ENCODE measurements at places on chromosomes 3 and 15.

DNA sequence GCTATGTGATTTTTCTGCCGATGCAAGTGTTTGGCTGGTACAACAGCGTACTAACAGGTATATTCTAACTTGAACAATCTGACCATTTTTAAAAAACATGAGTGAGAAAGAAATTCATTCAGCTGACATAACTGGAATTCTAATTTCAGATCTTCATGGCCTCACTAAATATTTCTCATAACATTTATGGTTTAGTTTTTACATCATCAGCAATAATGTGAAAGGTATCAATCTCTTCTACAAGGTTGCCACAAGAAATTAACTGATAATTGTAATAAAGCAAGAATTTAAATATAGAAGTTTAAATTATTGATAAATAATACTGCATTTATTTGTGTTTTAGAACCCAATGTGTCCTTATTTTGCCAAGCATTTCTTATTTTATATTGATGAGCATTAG, 5.2 kb upstream of the C3orf80 start:
- DNase-seq, result no peak

DNA sequence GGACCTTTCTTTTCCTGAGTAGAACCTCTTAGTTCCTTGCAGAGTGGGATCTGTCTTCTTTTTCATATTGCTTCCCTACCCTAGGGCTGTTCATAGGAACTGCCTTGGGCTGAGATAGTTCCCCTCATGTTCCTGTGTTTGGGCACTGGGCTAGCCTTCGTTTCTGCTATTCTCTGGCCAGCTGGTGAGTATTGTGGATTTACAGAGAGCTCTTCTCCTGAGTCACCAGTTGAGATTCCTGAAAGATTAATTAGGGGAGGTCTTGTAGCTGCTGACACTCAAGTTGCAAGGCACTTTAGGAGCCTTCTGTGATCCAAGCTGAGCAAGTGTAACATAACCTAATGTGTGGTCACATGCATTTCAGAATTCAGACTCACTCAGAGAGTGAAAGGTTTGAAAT, 30.7 kb downstream of the CHD2 start:
- DNase-seq, result no peak

DNA sequence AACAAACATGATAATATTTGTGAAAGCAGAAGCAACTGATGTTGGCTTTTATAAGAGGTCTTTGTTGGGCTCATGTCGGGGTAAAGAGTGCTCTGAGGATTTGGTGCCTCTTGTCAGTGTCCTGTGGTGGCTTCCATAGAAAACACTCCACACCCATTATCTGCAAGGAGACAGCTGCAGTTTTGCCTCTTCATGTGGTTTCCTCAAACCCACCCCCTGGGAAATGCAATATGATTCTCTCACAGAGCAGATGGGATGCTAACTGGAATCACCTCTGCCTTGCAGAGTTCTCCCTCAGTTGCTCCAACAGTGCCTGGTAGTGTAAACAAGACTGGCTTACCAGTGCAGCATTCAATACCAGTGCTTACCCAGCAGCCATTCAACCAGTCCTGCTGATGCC, 771.4 kb upstream of the CFAP20DC start:
- DNase-seq, result no peak

DNA sequence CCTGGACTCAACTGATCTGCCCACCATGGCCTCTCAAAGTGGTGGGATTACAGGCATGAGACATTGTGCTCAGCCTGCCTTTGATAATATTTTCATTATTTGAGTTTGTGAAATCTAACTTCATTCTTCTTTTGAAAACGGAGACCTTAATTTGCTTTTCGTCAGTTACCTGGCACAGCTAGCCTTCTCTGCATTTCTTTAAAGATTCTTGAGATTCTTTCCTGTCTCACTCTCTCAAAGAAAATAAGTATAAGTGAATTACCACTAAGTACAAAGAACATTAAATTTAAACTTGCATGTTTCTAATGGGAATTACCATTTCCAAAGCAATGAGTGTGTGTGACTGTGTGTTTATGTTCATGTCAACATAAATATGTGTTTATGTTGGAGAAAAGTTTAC, 187.9 kb downstream of the NFKBIZ start:
- no peak for DNase-seq

GRCh38 chr3:9768141-9768775, 1.5 kb downstream of the CAMK1 start:
- no peak for DNase-seq

GRCh38 chr3:117734496-117734895, 1024.9 kb downstream of the TUSC7 start:
- DNase-seq, result no peak

GRCh38 chr3:81968658-81969057, 207.2 kb upstream of the GBE1 start:
- DNase-seq, result no peak

- DNase-seq, result no peak
Measured at GRCh38 chr15:38229705-38230310, 22.8 kb upstream of the SPRED1 start.

DNA sequence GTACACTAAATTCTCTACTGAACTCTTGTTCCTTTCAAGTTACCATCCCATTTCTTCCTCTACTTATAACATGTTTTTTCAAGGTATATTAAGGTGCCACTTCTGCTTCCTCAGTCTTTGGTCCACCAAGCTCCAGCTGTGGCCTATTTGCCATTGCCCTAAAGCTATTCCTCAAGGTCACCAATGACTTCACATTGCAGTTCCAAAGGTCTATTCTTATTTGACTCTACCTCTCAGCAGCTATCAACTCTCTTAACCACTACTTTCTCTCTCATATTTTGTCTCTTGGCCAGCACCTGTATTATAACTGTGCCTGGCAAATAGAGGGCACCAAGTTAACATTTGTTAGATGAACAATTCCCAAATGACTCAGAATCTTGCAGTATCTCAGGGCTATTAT, 354.7 kb downstream of the PLCL2 start:
- DNase-seq, result no peak

GRCh38 chr15:71649894-71650293, 160.5 kb upstream of the NR2E3 start:
- DNase-seq, result no peak

DNA sequence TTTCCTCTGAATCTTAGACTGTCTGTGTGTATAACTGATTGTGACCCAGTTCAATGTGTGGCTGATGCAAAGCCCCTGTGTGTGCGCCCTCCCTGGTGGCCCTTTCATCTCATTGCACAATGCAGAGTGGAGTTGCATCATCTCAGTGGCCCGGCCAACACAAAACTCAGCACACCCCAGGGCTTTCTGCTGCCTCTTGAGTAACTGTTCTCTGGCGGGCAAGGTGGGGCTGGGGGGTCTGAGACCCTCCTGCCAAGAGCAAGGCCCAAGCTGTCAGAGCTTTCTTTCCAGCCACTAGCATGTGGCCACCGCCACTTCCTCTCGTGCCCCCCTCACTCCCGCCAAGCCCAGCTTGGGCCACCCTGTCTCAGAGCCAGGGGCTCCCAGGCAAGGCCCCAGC, 80.7 kb upstream of the ALDH1L1 start:
- peak; percentile 8 for DNase-seq

GRCh38 chr3:111929484-111929883, 49.3 kb upstream of the ABHD10 start:
- no peak for DNase-seq

GRCh38 chr3:23600167-23600871, 205.4 kb upstream of the UBE2E1 start:
- DNase-seq, result no peak

- no peak for DNase-seq
Measured at GRCh38 chr3:142276781-142277180, 51.4 kb upstream of the GK5 start.

DNA sequence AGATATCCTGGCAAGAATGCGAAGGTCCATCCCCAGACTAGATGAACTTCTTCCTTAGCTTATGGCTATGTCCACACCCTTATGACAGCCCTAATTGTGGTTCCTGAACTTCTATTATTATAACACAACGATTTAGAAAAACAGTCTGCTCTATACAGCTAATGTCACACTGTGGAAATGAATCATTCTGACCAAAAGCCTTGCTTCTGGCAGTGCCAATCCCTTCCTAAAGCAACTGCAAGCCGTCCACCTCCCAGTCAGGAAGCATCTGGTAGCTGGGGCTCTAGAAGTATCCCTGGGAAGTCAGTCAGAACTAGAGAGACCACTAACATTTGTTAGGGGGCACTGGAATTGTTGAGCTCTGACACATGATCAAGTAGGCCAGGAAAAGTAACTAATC, 45.0 kb downstream of the MYO5A start:
- DNase-seq, result no peak

- no peak for DNase-seq
Measured at GRCh38 chr3:177419904-177420601, 222.8 kb upstream of the TBL1XR1 start.

DNA sequence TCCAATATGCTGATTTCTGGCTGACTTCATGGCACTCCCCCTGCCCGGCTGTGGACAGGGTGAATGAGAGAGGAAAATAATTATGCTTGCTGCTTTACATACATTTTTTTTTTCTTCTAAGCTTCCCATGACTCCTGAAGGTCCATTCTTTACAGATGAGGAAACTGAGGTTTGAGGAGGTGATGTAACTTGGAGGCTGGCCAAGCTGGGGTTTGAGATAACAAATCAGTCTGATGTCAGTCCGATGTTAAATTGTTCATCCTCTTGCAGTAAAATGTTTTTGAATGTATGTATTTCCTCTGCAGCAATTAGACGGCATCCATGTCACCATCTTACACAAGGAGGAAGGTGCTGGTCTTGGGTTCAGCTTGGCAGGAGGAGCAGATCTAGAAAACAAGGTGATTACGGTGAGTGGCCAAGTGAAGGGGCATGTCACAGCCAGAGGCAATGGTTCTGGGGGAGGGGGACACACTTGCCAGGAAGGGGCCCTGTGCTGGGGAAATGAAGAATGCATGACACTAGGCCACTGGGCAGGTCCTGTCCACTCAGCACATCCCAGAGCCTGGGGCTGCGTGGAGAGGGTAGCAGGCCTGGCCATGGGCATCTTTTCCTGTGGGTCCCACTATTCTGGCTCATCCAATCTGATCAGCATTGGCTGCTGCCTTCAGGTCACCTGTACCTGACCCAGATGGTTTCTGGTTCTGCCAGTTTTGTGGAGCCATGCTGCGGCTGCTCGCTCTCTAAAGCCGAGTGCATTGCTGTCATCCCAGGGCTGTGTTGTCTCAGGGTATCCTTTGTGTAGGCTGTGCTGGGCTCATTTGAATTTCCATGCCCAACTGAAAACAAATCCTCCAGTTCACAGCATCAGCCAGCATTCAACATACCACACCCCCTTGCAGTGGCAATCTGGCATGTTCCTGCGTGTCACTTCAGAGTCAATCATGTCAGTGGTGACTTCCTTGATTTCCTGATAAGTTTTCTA, 20.4 kb downstream of the STARD5 start:
- DNase-seq, result no peak

DNA sequence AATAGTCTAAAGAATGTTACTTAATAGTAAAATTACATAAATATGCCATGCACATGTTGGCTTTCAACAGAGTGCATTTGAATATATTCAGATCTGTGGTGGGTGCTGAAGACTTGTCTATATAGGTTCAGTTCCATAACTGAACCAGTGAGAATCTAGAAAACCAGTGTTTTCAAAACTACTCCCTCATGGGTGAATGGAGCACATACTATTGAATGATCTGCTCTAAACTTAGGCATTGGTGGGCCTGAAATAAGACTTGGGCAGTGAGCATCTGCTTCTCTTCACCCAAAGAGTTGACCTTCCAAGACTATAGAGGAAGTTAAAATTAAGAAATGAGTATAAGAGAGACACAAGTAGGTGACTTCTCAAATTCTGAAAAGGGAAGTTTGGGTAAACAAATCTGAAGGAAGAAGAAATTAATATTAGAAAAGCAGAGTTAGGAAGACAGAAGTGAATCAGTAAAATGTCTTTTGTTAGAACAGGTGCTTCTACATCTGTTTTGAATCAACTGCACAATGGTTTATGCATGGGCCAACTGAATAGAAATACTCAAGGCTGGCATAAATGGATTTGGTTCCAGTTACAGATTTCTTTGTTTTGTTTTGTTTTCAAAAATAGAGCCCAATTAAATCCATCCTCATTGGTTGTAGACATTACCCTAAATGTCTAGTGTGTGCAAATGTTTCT, 19.3 kb downstream of the ALCAM start:
- DNase-seq, result no peak

GRCh38 chr3:61378311-61378710, 127.1 kb upstream of the FHIT start:
- no peak for DNase-seq

GRCh38 chr15:47265686-47266085, 451.6 kb upstream of the SEMA6D start:
- DNase-seq, result no peak

DNA sequence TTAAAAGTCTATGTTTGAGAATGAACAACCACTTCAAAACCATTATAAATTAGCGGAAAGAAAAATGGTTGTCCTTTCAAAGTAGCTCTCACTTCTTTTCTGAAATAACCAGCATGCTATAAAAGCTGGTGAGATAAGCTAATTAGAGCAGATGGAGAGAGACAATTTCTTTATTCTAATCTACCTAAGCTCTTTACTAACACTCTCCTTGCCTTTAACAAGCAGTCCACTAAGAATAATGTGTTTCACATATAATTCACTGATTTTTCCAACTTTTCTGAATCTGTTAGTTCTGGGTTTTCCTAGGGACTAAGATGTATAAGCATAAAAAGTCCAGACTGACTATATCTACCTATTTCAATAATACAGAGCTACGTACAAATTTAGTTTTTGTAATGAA, at the start of gene IMPG2:
IMPG2 (minus strand) TSS at position 101 of the 400 bp plus-strand sequence. CDS start 203 bp downstream, outside the sequence.
- no peak for DNase-seq

DNA sequence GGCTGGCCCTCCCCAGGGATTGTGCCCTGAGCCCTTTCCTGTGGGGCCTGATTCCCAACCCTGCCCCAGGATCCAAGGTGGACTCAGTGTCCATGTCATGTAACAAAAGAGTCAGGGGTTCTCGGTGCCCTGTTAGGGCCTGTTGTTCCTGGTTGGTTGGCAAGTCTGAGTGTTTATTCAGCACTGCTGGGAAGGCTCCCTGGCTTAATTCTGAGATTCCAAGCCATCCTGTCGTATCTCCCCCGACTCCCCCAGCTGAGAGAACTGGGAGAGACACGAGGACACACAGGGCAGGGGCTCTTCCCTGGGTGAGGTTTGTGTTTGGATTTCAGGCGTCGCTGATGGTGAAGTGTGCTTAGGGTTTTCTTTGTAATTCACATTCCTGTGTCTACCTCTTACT, 78.3 kb downstream of the EEFSEC start:
- no peak for DNase-seq

- no peak for DNase-seq
Measured at GRCh38 chr3:182697345-182697919, 95.9 kb upstream of the ATP11B start.

GRCh38 chr3:186532598-186533072, 11.5 kb downstream of the CRYGS start:
- DNase-seq, result no peak

GRCh38 chr3:102756706-102757105, 321.9 kb downstream of the ZPLD1 start:
- no peak for DNase-seq

Data from hematopoietic multipotent progenitor cell treated with erythropoietin and hydrocortisone succinate and interleukin-3 and kit ligand, for 15 days (in vitro differentiated cells).